ENCODE measurements at places on chromosomes 2 and 18.

- no peak for DNase-seq
Measured at GRCh38 chr2:133484784-133485183, 83.5 kb downstream of the NCKAP5 start.

GRCh38 chr18:47407736-47408135 is 156.3 kb upstream of the SKOR2 start:
- no peak for DNase-seq

DNA sequence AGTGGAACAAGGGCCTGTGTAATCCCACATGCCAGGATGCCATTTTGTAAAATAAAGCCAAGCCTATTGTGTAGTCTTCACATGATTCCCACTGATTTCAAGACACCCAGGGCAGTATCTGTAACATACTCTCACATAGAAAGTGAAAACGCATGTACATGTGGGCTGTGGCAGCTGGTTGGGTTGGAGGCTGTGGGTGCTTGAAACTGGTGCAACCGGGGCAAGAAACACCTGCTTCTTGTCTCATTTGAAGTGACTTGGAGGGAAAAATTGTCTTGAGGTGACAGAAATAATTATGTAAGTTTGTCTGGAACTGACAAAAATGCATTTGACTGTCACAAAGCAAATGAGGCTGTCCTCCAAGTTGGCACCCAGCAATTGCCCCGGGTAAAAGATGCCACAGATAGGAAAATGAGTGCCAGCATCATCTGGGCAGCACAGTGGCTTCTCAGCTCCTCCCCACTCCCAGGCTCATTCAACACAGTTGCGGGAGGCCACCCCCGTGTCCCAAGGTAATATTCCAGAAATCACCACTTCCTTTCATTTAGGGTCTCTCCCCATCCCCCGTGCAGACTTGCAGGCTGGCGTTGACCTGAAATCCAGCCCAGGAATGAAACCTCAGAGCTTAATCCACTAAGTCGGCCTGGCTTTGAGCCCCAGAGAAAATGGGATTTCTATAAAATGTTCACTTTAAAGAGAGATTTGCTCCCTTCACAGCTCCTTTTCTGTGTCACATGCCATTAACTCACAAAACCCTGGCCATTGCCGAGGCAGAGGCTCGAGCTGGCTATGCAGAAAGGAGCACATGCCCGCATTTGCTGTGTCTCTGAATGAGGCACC is 293.9 kb upstream of the PARD3B start:
- DNase-seq, result no peak

- DNase-seq, result no peak
Measured at GRCh38 chr2:161207941-161208340, 47.7 kb downstream of the TANK start.

DNA sequence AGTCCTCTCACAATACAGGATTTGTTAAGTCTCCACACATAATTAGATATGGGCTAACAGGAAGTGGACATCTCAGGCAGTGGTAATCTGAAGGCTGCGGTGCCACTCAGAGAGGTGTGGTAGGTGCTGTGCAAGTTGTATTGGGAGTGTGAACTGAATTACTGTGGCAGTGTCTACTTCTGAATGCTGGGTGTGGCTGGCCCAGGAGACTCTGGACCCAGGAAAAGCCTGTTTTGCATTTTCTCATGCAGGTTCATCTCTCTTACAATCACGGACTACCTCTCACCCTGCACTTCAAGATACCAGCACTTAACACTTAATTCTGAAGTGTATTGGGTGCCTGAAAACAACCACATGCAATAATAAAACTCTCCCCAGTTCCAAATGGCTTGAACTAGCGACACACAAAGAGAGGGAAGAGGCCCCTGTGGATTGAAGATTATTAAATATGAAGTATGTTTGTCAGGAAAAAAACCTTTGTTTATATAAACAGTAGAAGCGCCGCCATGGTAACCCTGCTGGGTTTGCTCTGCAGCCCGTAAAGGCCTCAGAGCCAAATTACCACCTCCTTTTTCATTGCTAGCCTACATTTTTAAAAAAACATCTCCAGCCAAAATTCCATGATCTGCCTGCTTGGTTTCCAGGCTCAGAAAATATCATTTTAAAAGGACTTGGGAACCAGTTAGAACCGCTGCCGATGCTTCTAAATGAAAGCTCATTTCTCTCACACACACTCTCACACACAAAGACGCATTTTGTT is 77.5 kb downstream of the GFPT1 start:
- no peak for DNase-seq

GRCh38 chr2:132274000-132274399 is 112.2 kb upstream of the ANKRD30BL start:
- DNase-seq, result no peak

- no peak for DNase-seq
Measured at GRCh38 chr18:67525328-67526099, 9.0 kb upstream of the DSEL start.

DNA sequence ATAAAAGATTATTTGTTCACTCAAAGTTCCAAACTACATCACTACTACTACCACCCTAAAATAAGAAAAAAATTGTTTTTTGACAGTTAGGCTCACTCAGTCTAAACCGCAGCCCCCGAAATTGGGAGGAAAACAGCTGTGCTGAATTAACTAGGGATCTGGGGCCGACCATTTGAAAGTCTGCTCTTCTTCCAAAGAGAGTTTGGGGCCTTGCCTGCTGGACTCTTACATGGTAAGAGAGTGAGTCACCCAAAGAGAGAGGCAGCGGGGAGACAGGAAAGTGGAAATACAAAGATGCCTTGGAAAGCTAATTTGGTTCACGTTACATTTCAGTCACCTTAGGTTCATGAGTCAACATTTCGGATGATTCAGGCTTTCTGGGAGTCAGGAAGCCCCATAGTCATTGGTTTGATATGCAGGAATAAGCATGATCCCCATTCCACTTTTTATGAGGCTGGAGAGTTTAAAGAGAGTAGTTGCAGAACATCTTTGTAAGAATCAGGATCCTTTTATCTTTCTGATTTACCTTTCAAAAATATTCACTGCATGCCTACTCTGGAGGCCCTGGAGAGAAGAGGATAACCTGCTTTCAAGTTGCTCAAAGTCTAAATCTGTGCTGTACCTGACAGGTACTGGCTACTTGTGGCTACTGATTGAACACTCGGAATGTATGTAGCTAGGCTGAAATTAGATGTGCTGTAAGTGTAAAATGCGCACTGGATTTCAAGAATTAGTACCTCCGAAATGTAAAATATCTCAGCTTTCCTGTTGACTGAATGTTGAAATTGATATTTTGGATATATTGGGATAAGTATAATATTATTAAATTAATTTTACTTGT is 995 bp upstream of the RTN4 start:
- DNase-seq, result peak; percentile 36

DNA sequence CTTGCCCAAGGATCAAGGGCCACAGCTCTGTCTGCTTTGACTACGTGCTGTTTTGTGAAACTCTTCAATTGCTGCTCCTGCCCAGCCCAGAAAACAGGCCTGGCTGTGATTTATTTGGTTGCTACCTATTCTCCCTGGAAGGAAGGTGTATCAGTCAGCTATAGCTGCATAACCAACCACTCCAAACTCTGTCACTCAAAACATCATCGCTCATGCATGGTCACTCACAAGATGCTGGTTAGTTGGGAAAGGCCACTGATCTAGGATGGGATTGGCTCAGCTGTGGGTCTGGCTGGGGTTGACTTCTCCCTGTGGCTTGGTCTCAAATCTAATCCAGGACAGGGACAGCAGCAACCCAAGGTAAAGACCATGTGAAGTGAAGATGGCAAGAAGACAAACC is 14.6 kb downstream of the TEX51 start:
- no peak for DNase-seq

DNA sequence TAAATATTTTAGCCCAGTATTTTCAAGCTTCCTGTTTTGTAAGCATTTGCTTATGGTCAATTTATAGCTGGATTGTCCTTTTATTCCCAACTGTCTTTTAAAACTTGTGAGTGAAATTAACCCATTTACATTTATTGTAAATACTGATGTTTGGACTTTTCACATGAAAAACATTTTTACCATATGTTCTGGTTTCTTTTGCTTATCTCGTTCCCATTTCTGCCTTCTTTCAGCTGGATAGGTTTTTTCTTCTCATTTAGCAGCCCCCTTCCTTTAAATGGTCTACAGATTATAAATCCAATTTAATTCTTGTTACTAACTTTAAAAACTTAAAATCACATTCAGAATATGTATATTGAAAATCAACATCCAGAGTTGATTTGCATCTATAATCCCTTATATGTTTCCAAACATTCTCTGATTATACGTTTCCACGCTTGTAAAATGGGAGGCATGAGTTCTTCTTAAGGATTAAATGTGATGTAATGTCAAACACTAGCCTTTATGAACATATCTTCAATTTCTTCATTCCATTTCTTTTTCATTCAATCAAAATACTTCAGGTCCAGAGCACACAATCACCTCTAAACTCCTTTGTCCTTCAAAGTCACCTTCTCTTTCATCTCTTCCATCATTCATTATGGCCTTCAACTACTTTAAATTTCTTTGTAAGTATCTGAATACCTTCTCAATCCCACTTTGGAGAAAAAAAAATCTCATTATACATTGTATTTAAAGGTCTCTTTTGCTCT is 1.1 kb upstream of the KDM3A start:
- DNase-seq, result no peak

DNA sequence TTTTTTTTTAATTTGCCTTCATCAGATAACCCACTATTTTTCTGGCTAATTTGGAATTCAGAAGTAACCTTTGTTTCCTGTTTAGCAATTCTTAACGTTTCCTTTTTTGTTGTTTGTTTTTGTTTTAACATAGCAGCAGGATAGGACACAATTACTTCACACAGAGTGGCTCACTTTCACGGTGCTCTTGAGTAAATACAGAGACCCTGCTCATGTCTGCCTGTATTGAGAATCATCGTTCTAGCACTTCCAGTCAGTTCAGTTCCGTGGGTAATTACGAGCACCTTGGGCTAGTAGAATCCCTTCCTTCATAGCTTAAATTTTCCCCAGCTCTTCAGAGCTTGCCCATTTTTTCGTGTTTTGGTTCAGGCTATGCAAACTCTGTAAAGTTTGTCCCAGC is 1225.4 kb upstream of the LRRTM1 start:
- DNase-seq, result no peak

DNA sequence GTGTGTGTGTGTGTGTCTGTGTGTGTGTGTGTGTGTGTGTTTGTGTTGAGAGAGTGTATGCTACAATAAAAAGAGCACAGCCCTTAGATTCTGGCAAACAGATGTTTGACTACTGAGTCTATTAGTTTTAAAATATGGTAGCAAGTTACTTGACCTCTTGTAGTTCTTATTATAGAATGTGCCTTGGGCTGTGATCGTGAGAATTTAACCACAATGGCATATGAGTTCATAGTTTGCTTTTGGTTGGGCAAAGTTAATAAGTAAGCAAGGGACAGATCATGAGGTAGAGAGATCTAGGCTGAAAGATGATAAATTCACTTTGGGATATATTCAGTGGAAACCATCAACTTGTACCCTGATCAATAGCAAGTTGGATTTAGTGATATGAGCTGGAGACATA is 334.3 kb upstream of the VWC2L start:
- DNase-seq, result no peak

DNA sequence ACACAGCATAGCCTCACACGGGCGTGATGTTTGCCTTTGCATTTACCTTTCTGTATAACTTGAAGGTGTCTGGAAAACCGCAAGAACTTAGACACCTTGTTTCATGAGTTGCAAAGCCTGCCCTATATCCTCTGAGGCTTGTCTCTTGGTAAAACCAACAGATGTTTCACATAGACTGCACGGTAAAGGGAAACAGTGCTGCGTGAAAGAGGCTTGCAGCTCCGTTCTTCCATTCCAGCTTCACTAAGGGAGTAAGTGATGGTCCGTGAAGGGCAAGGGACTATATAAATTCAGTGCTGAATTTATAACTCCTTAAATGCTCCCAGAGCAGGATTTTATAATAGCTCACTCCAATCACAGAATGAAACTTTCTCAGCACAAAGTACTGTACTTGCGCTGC is 360.5 kb downstream of the SOX11 start:
- no peak for DNase-seq

GRCh38 chr2:96839875-96840850 is 3.7 kb downstream of the ANKRD23 start:
- no peak for DNase-seq

DNA sequence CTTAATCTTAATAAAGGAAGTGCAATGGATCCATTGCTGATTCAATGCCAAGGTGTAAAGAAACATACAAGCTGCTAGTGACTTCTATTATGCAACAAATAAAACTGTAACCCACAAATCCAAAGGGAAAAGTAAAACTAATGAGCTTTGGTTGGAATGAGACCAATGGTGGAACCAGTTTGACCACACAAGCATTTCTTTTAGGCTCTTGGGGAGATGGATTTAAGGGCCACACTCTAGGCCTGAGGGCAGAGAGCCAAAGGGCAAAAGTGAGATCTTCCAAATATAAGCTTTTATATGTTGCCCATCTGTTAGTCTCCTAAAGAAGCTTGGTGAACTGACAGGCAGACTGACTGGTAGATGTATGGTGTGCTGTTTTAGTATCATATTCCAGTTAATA is 41.5 kb upstream of the MMADHC start:
- no peak for DNase-seq

GRCh38 chr18:3321133-3321812 is 59.3 kb downstream of the MYL12B start:
- DNase-seq, result no peak

- DNase-seq, result no peak
Measured at GRCh38 chr2:217980036-217980435, 22.8 kb downstream of the TNS1 start.

DNA sequence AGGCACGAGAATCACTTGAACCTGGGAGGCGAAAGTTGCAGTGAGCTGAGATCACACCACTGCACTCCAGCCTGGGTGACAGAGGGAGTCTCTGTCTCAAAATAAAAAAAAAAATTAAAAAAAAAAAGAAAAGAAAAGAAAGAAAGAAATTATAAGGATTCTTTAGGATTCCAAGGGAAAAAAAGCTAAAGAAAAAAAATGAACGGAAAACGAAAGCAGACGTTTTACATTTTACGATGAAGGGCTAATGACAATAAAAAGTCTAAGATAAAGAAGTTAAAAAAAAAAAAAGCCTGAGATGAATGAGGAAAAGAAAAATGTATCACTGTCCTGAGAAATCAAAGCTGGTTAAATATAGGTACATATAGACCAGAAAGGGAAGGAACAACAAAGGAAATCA is 58.5 kb downstream of the SOS1 start:
- DNase-seq, result no peak

DNA sequence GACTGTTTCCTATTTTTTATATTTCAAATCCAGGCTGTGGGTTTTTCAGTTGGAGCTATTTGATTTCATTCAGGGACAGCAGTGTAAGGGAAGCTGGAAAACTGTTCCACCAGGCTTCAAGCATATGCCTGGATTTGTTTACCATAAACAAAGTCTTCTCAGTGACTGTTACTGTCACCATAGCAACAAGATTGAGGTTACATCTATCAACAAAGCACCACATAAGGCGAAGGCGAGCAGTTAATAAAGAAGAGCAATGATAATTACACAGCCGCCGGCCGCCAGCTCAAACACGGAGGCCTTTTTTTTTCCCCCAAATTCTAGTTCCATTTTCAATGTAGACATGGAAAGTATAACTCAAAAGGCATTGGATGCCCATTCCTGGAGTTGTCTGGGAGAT is 553.7 kb upstream of the SYT4 start:
- DNase-seq, result no peak

- peak; percentile 66 for DNase-seq
Measured at GRCh38 chr2:144324446-144325045, 195.4 kb downstream of the ZEB2 start.

GRCh38 chr2:152319822-152320570 is 15.0 kb upstream of the FMNL2 start:
- DNase-seq, result no peak

All from activated CD4-positive, alpha-beta T cell treated with anti-CD3 and anti-CD28 coated beads, Interleukin-2, Interleukin-4, amounts not matched to agents 100 ng/mL and 50 ng/mL, durations not matched to agents 16 hours and 8 hours (primary cell).